Epithelial cell of esophagus (primary cell): ENCODE measurements at places on chromosomes 2 and 18.

DNA sequence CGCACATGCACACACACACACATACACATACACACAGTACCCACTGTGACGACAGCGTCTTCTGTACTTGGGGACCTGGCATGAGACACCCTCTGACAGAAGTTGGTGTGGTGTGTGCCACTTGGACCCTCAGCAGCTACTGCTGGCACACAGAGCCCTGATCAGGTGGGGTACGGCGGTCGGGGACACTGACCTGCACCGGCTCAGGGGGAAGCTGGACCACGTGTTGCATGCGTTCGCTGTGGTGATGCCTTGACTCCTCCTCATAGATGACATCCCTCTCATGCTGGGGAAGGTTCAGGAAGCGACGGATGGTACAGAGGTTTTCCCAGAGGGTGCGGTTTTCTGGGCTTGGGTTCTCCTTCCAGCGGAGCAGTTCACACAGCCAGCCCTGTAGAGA, 149.2 kb downstream of the SATB2 start:
- DNase-seq, result no peak

- DNase-seq, result no peak
Observed at GRCh38 chr2:240787521-240788472, 32.2 kb downstream of the KIF1A start.

DNA sequence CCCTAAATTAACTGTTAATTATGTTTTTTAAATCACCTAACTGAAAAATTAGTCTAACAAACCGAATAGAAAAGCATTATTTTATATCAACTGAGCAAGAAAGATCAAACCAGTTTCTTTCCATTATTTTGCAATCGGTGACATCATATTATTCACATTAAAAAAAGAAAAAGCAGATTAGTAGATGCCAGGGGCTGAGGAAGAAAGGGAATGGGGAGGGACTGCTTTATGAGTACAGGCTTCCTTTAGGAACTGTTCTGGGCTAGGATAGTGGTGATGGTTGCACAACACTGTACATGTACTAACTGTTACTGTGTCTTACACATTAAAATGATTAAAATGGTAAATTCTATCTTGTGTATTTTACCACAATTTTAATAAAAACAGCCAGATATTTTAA, 59.3 kb downstream of the COBLL1 start:
- peak; percentile 85 for DNase-seq

- no peak for DNase-seq
Observed at GRCh38 chr2:238920601-238921001, 72.7 kb downstream of the TWIST2 start.

DNA sequence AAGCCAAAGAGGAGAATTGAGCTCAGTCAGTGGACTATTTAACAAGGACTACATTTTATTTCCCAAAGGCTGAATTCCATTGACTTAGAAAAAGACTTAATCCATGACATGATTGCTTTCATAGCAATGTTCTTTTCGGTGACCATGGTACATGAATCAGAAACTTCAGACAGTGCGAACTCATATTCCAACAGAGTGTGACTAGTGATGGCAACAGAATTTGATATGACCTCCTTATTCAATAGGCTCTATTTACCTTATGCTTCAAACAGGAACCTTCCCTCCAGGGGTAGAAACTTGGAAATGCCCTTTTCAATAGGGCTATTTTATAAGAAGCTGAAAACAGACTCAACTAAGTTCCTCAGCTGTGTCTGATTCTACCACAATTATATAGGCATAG, 191.9 kb downstream of the RND3 start:
- no peak for DNase-seq

- DNase-seq, result no peak
Observed at GRCh38 chr2:20757405-20758090, 65.4 kb downstream of the LDAH start.

DNA sequence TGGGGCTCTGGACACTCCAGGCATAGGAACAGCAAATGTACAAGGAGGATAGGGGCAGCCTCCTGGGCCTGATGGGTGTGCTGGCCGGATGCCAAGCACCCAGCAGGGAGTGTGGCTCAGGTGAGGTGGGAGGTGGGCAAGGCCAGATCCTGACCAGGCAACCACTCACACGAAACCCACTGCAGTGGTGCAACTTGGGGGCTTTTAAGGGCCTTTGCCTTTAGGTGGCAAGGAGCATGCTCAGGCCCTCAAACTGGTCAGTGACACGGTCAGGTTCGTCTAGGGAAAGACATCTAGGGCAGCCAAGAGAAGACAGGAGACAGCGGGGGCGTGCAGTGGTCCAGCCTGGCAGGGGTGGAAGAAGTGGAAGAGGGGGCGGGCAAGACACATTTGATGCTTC, 18.4 kb upstream of the TEX51 start:
- no peak for DNase-seq

DNA sequence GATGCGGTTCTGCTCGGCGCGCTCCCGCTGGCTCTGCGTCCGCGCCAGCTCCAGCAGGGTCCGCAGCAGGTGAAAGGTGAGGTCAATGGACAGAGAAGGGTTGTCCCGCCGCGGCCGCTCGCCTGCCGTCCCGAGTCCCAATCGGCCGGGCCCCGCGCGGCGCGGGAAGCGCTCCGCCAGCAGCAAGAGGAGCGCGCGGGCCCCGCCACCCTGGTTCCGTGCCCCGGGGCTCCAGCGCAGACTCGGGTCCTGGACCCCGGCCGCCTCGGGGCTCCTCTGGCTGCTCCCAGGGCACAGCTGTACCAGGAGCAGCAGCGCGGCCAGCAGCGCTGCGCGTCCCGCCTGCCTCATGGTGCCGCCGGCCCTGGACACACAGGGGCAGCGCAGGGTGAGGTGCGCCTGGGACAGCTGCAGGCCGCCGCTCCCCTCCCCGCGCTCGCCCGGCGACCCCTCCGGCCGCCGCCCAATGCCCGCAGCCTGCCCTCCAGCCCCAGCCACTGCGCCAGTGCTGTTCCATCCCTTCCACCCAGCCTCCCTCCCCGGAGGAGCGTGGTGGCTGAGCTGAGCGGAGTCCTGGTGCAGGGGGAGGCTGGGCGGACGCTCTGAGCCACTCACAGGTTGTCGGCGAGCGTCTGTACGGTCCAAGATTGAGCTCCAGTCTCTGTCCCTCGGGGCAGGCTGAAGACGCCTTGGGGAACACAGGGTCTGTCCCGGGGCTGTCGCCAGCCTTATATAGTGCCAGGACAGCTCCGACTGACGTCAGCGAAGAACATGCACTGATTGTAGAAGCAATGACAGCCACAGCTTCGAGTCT, 493 bp downstream of the UCN start:
- no peak for DNase-seq

DNA sequence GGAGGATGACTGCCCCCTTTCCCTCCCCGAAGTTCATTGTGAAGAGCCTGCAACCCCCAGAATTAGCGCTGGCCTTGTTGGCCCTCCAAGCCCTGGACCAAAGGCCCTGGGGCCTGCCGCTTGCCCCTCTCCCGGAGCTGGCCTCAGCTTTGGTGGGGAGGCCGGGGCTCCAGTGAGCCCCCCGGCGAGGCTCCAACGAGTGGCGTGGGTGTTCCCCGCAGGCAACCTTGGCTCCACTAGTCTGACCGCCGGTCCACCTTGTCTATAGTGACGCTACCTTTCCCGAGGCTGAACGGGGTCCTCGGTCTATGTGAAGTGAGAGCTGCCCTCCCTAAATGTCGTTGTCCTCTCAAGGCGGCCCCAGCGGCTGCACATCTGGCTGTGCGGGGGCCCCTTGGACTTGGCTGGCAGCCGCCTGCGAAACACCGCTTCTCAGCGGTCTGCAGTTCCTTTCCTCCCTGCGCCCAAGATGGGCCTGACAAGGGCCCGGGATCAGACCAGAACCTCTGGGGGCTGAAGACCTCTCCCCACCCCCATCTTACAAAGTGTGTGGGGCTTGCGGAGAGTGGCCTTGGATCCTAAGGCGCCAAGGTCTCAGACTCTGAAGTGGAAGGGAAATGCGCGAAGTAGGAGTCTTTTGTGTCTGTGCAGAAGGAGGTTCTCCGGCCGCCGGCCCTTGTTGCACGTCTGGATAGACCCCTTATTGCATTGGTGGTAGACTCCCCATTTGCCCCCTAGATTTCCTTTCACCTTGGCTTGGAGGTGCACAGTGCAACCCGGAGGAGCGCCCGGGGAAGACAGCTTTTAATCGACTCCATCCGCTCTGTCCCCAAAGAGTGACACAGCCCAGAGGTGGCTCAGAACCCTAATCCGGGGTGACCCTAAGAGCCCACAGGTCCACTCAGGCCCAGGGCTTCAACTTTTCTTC, 3.9 kb upstream of the HOXD10 start:
- no peak for DNase-seq

GRCh38 chr18:65363011-65363410, 387.8 kb upstream of the CDH7 start:
- DNase-seq, result no peak

DNA sequence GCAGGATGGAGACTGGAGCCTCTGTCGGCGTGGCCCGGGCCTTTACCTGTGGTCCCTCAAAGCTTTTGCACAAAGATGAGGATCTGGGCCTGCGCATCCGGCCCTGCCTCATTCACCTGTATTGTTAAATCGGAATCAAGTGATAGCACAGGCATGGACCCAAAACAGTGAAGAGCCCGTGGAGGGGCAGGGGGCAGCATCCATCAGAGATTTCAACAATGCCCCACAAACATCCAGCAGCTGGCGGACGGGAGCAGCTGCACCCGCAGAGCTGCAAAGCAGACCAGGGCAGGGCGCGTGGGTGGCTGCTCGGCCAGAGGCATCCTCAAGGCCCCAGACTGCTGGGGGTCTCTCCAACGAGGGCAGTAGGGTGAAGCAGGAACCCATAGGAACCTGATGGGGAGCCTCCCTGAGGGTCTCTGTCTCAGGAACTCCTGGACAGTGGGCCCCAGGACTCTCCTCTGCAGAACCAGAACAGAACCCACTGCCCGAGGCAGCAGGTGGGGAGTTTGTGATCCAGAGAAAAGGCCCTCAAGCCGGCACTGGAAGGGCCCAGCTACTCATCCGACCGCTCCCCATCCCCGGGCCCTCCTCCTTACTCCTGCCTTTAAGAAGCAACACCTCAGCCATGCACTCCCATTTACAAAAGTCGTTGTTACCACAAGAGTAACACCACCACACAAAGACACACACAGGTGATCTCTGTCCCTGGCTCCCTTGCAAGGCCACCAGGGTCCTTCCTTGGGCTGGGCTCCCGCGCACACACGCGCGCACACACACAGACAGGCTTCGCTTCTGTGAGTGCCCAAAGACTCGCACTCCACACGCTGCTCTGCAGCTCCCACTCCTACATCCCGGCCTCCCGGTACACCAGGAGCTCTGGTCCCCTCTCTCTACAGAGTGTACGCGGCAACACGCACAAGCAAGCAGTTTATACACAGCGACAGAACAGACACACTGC, 28.8 kb downstream of the HDAC4 start:
- DNase-seq, result no peak

DNA sequence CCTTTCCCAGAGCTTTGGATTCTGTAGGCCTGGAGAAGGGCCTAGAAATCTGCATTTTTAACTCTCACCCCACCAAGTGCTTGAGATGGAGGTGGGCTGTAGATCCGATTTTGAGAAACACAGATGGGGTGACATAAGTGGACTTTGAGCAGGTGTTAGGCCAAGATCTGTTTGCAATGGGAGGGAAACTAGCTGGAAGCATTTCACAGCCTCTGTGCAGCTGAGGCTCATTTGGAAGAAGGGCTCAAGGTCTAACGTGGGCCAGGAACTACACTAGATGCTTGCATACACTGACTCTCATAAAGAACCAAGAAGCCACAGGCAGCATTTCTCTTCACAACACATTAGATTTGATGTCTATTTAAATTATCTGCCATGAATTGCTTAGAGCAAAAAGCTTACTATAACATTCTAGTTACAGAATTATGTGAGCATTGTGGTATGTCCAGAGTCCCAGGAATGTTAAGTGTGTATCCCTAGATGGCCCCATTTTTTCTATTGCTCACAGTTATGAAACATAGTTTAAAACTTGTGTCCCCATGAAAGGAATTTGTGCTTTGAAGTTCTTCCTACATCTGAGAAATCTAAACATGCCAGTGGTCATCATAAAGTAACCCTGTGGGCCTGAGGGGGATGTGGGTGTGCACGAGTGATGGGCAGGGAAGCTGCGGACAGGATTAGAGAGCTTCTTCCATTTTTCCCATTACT, 77.2 kb downstream of the CD28 start:
- no peak for DNase-seq

GRCh38 chr18:10376731-10377130, 77.7 kb upstream of the APCDD1 start:
- no peak for DNase-seq

DNA sequence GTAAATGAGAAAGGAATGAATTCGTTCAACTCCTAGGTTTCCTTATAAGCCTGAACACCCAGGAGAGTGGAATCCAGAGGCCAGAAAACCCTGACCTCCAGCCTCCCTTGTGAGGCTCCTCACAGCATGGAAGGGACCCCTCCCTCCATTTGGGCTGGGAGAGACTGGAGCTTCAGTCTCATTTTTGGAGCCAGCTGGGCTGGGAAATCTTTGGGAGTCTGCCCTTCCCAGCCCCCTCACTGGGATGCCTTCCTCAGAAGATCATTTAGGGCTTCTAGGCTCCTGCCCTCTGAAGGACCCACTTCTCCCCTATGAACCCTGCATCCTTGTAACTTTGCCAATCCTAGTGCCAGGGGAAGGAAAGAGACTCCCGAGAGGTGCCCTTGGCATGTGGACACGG, 346.1 kb downstream of the CYP26B1 start:
- no peak for DNase-seq

GRCh38 chr2:188142636-188143295, 148.9 kb upstream of the GULP1 start:
- peak; percentile 81 for DNase-seq

DNA sequence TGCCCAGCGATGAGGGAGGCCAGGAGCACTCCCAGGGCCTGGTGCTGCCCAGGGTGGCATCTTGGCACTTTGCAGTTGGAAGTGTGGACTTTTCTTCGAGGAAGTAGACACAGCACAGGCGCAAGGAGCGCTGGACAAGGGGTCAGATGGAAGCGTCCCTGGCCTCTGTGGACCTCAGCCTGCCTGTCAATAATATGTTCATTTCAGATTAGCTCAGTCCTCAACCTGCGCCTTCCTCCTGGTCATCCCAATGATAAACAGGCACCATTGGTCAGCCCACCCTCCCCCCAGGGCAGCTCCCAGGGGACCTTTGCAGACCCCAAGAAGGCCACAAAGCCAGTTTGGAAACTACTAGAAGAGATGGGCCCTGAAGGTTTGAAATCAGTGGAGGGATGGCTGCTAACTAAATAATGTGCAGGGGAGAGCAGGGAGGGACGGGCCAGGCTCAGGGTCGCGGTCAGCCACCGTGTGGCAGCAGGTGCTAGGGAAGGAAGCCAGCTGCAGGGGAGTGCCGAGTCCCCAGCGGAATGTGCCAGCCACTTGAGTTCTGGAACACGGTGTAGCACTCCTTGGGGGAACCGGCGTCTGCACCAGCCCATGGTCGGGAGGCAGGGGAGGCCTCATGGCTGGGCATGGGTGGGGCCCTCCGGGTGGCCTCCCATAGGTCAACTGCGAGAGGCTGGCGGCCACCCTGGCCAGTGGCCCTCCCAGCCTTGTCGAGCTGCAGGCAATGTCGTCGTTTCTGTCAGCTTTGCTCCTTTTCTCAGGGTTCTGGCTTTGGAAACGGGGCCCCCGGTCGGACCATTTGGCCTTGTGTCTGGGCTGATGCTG, 59.9 kb downstream of the ADI1 start:
- DNase-seq, result no peak
